ENCODE measurements at places on chromosomes 6 and 20. TPM values are rescaled to one million over a fixed set of nuclear protein-coding genes. Genes with fewer than 3 reads are reported as not detected.

HIVEP1 gene
- 11.0 TPM for total RNA-seq

THBS2 gene
- total RNA-seq: 3.2 TPM

CGA gene
- total RNA-seq: not detected

GRM1 gene
- under 0.01 TPM for total RNA-seq

HLA-DMA gene
- 0.26 TPM for total RNA-seq

SLC13A3 gene
- total RNA-seq: 0.04 TPM

PCK1 gene
- not detected for total RNA-seq

NECAB3 gene
- total RNA-seq: 16.2 TPM

TFEB gene
- total RNA-seq: 4.4 TPM

Data from pulmonary artery endothelial cell (primary cell).